Stimulated activated naive CD8-positive, alpha-beta T cell treated with anti-CD3 and anti-CD28 coated beads, Interleukin-15, amount 100 ng/mL, for 72 hours (primary cell): ENCODE measurements at places on chromosomes 4 and X.

DNA sequence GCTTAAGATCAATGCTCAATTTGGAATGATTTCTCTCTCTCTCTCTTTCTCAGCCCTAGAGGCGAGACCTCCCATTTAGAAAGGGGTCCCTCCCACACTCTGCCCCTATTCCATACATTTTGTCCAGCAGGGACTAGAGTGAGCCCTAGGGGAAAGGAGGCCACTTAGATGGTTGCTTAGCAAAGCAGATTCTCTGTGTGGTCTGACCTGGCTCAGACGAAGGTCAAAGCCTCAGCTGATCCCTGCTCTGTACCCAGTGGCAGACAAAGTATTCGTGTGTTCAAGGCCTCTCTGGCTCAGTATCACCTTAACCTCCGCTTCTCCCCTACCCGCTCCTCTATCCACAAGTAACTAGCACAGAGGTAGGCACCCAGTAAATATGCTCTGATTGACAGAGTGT lies 78.4 kb downstream of the HPRT1 start:
- DNase-seq: no peak

DNA sequence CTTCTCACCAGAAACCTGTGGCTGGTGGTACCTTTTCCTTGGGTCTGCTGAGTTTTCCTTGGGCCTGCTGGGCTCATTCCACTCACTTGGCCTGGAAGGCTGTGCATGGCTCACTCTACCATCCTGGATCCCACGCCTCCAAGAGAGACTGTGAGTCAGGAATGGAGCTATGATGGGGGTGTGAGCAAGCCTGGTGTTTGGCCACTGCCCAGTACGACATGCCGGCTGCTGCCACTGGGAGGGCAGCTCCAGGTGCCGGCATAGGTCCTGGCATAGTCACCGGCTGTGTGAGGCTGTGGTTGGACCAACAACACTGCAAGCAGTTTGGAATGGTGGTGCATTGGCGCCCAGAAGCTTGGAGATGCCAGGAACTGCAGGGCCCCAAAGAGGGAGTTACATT lies 721.7 kb downstream of the PCDH18 start:
- DNase-seq: no peak

- DNase-seq: no peak
Observed at GRCh38 chr4:42361456-42361855, 35.8 kb upstream of the SHISA3 start.

- no peak for DNase-seq
Observed at GRCh38 chr4:2322841-2323240, 60.9 kb upstream of the MXD4 start.
